Activated CD4-positive, alpha-beta T cell treated with anti-CD3 and anti-CD28 coated beads, Interleukin-2, amount 10 ng/mL, durations not matched to agents 24 days and 14 days (primary cell): ENCODE measurements at places on chromosomes 12 and 14. TPM values are rescaled to one million over a fixed set of nuclear protein-coding genes. Genes with fewer than 3 reads are reported as not detected.
A peak's percentile ranks its signal among the peaks of the same experiment; 100 is the strongest.

The MYF5 gene
- not detected in 2 replicates for total RNA-seq

The CFL2 gene
- total RNA-seq = 4.9 and 6.0 TPM in 2 replicates

DNA sequence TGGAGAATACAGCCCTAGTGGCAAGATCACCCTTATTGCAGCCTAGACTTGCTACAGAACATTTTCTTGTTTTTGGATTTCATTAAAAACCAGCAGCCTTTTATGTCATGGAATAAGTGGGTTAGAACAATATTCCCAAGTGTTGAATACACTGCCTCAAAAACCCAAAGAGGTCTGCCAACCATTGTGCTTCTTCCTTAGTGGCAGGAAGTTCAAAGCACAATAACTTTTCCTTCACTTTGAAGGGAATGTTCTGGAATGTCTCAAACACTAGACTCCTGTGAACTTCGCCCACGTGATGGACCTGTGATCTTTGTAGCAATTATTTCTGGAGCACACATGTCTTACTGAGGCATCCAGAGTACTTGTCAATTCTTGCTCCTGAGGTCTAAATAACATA is 8.5 kb downstream of the SLC17A8 start:
- no peak for DNase-seq

DNA sequence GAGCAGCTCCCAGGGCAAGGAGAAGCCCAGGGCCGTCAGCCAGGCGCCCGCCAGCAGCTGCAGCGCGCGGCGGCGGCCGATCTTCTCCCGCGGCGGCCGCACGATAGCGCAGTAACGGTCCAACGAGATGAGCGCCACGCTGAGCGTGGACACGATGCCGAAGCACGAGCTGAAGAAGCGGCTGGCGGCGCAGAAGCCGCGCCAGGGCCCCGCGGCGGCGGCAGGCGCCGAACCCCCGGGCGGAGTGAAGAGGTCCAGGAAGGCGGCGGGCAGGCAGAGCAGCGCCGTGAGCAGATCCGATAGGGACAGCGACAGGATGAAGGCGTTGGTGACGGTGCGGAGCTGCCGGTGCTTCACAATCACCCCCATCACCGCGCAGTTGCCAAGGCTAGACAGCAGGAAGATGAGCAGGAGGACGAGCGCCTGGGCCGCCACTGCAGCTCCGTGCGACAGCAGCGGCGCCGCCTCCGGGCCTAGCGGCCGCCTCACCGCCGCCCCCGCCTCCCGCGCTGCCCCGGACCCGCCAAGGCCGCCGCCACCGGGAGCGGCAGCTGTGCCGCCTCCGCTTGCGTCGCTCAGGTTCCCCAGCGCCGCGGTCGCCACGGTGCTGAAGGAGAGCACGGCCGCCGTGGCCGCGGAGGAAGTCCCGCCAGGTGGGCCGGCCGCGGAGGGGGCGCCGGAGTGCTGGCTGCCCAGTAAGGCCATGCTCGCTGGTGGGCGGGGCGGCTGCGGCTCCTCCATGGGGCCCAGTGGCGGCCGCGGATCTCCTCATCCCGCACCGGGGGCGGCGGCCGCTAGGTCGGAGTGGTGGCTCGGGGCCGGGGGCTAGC is 479 bp downstream of the GPR135 start:
- DNase-seq = peak; percentile 85

DNA sequence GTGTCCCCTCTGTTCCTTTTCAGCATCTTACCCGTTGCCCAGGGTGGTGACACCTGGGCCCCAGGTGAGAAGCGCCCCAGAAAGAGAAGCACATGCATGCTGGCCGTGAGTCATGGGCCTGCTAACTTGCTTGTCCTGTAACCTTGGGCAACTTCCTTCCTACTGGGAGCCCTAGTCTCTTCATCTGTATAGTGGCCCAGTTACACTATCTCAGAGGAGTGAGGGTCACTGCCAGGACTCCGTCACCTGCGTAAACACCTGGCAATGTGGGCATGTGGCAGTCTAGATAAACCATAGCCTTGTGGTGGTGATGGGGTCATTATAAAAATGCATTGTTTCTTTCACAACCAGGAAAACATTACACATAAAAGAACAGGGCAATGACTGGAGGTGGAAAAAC is 125.2 kb downstream of the SLC25A47 start:
- no peak for DNase-seq

The P2RX7 gene
- 6.2 and 7.0 TPM in 2 replicates for total RNA-seq

The GRIN2B gene
- total RNA-seq = not detected in 2 replicates

The AKAP6 gene
- total RNA-seq = 0.51 and 0.57 TPM in 2 replicates

GRCh38 chr12:121295746-121296617 is 527 bp downstream of the CAMKK2 start:
- peak; percentile 83 for DNase-seq

DNA sequence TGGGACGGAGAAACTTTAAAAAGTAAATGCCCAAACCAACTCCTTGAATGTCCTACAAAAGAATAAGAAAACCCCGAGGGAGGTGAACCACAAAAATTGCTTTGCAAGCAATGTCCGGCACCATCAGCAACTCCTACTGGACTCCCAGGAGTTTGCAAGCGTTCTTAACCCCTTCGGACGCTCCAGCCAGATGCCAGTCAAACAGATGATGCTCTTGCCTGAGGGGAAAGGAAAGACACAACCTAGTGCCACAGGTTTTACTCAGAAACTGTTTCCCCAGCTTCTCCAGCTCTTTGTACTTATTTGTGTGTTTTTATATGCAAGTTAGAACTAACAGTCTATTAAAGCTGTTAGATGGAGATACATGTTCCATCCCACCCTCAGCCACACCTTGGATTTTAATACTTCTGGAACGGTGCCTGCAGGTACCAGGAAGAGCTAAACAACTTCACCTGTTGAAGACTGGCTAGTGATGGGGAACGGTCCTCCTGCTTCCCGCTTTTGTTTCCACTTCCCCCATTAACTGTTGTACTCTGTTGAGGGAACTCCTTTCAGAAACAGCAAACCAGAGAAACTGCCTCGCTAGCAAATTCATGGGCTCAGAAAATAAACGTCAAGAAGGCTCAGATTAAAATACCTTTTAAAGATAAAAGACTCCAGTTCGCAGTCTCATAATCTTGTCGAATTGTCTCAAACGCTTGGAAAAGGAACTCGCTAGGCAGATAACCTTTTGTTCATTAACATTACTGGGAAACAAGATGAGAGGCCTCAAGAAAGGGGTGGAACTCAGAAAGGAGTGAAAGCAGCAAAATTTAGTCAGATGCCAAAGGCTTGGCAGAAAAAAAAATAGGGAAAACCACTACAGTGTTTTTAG is 1.1 kb upstream of the FERMT2 start:
- DNase-seq = peak; percentile 63

The SOAT2 gene
- total RNA-seq = not detected in 2 replicates

The LRRC10 gene
- total RNA-seq = not detected in 2 replicates

DNA sequence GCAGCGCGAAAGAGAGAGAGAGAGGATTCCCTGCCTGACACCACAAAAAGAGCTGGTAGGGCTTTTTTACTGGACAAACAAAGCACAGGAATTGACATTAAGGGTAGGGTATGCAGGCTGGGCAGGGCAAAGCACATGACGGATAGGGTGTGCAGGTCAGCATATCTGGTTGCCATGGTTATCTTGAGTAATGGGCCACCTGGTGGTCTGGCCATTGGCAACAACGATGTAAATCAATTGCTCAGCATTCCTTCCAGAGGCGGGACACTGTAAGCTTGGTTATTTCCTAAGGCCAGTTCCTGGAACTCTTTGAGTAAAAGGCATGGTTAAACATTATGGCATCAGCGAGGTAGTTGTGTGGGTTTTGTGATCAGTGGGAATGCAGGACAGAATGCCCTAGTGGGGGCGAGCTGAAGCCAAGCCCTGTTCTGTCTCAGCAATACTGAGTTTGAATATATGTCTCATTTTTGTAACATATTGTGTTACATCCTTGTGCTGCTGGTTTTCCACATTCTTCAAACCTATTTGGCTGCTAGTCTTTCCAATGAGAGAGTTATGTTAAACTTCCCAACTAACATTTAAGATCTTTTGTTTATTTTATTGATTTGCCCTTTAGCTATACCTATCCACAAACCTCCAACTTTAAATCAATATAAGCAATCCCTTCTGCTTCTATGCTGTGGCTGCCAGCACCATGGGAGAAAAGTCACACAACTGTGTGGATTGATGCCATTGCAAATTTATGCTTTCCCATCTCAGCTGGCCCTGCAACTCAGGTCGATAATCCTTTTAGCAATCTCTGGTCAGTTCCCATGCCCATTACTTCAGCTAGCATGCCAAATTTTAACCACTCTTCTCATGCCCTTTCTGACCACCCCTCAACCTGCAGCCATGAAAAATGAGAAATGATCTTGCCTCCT is 396.7 kb upstream of the PDE3A start:
- DNase-seq = no peak

- no peak for DNase-seq
Measured at GRCh38 chr14:43671716-43672485, 835.2 kb downstream of the FSCB start.

GRCh38 chr12:98280152-98280551 is 235.2 kb upstream of the TMPO start:
- no peak for DNase-seq

GRCh38 chr12:16348435-16349130 is 1.1 kb downstream of the MGST1 start:
- no peak for DNase-seq

The SLC5A8 gene
- not detected in 2 replicates for total RNA-seq

DNA sequence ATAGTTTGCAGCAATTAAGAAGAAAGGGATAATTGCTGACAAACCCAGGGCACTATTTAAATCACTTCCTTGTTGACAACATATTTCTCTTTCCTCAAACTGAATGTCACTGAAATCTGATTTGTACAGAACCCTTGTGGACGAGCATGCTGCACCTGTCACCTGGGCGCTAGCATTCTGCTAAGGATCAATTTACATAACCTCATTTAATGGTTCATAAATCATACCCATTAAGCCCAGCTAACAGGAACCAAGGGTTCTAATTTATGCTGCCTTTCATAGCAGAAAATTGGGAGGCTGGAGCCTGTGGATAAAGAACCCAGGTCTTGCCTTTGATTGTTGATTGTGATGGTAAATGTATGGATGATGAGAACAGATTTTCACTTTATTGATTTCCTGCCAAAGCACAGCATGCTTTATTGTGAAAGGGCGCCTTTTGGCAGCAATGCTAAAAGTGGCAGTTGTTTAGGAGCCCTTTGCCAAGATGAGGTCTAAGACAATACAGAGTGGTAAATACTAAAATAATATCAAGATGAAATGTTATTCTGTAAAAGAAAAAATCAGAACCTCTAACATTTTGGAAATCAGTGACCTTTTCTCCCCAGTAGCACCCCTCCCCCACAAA is 95.4 kb downstream of the NKX2-1 start:
- DNase-seq = no peak

DNA sequence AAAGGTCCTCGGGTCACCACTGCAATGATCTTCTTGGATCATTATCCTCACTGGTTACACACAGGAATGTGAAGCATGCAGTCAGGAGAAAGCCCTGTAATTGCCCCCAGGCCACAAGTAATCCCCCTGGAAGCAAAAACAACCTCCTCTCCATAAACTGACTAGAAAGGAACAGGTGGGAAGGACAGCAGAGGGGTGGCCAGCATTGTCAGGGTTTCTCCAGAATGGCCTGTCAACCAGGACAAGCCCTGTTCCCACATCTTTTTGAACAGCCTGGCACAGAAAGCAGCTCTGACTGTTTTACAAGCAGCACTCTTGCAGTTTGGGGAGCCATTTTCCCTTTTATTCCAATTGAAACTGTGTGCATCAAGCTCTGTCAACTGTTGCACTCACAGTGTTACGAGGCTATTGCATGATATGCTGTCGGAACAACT is 36.1 kb downstream of the TMCC3 start:
- no peak for DNase-seq

GRCh38 chr14:74852922-74853530 is 22.9 kb downstream of the PROX2 start:
- no peak for DNase-seq

GRCh38 chr12:108850854-108851573 is 6.4 kb downstream of the SSH1 start:
- no peak for DNase-seq

- no peak for DNase-seq
Measured at GRCh38 chr12:113149361-113150150, at the start of gene CFAP73. TSS of gene CFAP73 (plus strand) at chr12:113149724. CDS start at chr12:113149858, 134 bp downstream.

GRCh38 chr12:31234955-31235867 is 90.7 kb downstream of the SINHCAF start:
- no peak for DNase-seq

GRCh38 chr14:34372786-34373185 is 89.3 kb downstream of the SPTSSA start:
- DNase-seq = no peak

DNA sequence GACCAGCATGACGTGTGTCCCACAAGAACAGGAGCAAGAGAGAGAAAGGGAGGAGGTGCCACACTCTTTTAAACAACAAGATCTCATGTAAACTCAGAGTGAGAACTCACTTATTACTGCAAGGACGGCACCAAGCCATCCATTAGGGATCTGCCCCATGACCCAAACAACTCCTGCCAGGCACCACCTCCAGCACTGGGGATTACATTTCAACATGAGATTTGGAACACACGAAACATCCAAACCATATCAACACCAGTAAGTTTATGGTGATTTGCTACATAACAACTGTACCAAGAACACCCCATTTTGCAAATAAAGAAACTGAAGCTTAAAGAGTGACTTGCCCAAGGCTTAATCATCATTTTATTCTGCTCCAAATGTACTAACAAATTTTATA is 23.7 kb upstream of the OR6J1 start:
- DNase-seq = no peak

DNA sequence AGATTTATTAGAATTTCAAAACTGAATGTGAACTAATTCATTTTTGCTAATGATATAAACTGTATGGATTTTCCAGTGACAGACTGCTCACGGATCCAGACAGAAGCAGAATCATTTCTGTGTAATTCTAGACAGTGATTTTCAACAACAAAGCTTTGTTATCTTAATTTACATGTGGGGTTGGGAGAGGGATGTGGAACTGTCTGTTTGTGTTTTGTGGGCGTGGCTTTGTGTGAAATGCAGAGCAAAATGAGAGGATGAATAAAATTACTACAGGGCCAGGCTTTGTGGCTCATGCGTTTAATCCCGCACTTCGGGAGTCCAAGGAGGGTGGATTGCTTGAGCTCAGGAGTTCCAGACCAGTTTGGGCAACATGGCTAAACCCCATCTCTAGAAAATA is 834.7 kb downstream of the GALC start:
- DNase-seq = no peak

- DNase-seq = no peak
Measured at GRCh38 chr12:31440586-31440985, 114.6 kb upstream of the SINHCAF start.

The ADGRD1 gene
- 0.84 and 0.95 TPM in 2 replicates for total RNA-seq

The BICDL1 gene
- 148 and 154 TPM in 2 replicates for total RNA-seq

The TGFB3 gene
- 2.4 and 3.6 TPM in 2 replicates for total RNA-seq

DNA sequence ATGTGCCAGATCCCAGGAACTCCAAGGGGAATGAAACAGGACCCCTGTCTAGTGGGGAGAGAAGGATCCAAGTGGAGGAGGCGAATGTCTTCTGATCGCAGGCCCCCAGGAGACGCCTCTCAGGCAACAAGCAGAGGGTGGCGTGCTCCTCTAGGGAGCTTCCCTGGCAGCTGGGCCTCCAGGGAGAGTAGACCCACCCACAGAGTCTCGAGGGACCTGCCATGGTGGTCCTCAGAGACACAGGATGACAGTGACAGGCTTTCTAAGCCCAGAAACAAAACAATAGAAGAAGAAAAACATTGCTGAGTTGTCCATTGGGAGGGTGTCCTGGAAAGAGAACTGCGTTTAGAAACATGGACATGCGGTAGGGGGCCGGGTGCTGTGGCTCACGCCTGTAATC is 140.6 kb upstream of the MAP1LC3B2 start:
- DNase-seq = no peak

GRCh38 chr12:108386709-108387360 is 47.7 kb upstream of the CMKLR1 start:
- no peak for DNase-seq

The PTGER2 gene
- 66.7 and 69.9 TPM in 2 replicates for total RNA-seq

The CFAP54 gene
- 0.09 TPM in 2 replicates for total RNA-seq
